ENCODE measurements at places on chromosomes 7 and 10.
A peak's percentile ranks its signal among the peaks of the same experiment; 100 is the strongest.

DNA sequence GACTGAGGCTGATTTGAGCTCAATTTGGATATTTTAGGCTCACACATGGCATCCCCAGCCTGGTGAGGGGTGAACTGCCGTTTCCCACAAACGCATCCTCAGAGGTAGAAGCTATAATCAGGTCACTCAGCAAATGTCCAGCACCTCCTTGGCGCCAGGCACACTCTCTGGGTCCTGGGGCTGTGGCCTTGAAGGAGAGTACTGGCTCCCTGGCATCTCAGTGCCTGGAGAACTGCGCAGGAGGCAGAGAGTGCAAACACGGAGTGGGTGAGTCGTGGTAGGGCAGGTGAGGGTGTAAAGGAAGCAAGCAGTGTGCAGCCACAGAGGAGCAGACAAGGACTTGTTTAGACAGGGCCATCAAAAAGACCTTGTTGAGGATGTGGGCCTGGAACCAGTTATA lies 224.0 kb upstream of the ZNF32 start:
- no peak for DNase-seq

DNA sequence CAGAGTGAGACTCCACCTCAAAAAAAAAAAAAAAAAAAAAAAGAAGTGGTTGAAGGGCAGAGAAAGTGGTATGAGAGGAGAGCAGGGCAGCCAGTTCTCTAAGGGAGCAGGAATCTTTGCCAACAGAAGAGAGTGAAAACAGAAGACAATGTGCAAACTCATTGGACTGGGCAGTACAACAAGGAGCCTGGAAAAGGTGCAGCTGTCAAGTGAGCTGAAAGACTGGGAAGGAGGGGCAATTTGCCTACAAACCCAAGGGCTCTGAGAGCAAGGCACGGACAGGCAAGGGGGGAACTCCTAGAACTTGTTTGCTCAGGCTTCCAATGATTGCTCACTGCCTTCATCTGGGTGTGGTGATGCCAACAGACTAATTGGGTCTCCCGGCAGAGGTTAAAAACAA lies 9.5 kb downstream of the ACTR1A start:
- DNase-seq, result no peak

DNA sequence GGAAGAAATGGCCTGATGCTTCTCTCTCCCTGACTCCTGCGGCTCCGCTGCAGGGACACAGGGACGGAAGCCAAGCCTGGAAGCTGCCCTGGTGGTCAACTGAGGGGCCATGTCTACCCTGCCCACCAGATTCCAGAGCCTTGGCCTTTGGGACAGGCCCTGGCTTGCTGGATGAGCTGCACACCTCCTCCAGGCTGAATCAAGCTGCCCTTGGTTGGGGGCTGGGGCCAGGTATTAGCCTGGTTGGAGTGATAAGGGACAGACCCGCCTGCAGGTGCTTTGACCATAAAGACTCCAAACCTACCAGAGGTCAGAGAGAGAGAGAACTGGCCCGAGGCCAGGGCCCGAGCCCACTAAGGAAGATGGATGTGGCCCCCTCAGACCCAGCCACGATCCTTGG lies 30.1 kb downstream of the CRHR2 start:
- DNase-seq, result no peak

DNA sequence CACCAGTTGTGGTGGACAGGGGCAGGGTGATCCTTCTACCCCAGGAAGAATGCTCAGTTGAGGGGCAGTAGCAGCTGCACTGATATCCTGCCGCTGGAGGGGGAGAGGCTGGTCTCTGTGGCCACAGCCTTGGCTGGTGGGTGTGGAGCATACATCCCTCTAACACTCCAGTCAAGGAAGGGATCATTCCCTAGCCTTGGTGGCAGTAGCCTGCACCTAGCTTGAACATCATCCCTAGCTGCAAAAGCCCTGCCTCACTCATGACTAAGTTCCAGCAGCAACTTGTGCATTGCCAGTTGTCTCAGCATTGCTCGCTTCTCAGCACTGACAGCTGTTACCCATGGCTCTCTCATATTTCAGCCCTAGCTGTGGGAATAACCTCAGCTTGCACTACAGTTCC lies 688.9 kb upstream of the POT1 start:
- DNase-seq, result no peak

DNA sequence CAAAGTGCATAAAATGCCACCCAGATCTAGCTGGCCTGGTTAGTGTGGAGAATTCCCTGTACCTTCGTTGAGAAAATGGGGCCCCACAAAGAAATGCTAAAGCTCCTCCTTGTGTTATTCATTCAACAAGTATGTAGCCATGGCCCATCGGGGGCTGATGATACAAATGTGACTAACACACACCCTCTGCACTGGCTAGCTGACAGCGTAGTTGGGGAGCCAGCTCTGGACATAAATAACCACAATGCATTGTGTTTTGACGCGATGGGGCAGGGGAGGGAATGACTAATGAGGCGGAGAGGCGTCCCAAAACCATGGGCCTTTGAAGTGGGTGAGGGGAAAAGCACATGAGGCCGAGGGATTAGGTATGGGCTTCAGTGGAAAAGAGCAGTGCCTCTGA lies 28.2 kb upstream of the ASL start:
- DNase-seq, result no peak

DNA sequence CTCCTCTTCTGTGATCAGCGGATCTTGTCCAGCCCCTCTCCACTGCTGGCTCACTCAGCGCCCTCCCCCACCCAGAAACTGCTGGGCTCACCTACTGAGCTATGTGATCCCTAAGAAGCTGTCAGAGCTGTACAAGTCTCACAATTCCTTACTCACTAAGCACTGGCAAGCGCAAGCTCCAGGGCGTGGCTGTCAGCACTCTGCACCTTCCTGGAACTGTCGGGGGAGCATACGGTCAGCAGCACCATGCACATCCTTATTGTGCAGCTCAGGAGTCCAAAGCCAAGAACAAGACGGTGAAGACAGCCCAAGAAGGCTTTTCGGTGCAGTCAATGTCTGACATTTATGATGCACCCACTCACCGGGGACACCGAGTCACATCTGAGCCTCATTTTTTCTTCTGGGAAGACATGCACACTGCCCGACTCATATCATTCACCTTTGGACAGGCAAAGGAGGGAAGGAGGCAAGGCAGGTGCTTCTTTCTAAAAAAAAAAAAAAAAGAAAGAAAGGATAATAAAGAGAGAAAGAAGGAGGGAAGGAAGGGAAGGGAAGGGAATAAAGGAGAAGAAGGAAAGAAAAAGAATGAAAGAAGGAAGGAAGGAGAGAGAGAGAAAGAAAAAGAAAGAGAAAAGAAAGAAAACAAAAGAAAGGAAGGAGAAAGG lies 56.3 kb downstream of the ASB13 start:
- DNase-seq, result no peak

GRCh38 chr10:27242473-27242950 lies 1.9 kb upstream of the ACBD5 start:
- DNase-seq, result no peak

DNA sequence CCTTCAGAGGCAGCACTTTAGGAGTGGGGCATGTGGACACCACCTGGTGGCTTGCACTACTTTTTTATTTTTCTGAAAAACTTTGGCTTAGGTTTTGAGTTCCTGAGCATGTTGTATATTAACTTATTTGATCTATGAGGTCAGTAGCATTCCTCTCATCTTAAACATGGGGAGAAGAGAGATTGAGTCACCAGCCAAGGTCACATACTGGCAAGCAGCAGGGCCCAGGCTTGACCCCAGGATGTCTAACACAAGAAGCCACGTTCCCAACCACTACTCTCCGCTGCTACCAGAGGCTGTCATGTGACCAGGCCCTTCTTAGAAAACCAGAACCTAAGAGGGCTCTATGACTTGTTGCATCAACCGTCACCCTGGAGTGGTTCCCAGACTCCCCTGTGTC lies 210.3 kb upstream of the GPR26 start:
- no peak for DNase-seq

- DNase-seq, result no peak
Measured at GRCh38 chr7:133650487-133651300, 397.8 kb downstream of the EXOC4 start.

DNA sequence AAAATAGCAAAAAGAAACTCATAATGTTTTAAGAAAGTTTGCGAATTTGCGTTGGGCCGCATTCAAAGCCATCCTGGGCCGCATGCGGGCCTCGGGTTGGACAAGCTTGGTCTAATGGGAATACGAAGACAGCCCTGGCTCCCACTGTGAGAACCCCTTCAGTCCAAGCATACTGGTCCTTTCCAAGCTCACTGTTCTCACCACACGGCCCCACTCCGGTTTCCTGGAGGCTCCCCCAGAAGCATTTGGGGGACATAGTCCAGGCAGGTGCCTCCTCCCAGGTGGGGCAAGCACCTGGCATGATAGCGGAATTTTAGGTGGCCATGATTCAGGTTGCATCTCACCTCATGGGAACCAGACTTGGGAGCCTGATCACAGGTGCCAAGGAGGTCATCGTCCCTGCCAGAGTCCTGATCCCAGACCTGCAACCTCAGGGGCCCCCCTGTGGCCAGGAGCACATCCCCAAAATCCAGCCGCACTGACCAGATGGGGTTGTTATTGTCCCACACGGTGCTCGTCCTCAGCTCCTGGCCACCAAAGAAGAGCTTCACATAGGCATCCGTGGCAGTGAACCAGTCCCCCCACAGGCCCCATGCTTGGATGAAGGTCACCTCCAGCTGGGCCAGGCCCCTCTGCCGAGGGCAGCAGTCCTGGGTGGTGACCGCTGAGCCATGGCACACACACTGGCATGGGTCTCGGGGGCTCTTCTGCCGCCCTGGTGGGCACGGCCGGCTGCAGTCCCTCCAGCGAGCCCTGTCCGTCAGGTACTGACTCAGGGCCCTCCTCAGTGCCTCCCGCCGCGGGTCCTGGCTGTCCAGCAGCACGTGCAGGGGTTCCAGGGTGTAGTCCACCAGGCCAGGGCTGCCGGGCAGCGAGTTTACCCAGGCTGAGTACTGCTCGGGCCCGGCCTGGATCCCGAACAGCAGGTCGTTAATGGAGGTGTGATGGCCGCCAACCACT lies 4.4 kb downstream of the PRF1 start:
- no peak for DNase-seq

DNA sequence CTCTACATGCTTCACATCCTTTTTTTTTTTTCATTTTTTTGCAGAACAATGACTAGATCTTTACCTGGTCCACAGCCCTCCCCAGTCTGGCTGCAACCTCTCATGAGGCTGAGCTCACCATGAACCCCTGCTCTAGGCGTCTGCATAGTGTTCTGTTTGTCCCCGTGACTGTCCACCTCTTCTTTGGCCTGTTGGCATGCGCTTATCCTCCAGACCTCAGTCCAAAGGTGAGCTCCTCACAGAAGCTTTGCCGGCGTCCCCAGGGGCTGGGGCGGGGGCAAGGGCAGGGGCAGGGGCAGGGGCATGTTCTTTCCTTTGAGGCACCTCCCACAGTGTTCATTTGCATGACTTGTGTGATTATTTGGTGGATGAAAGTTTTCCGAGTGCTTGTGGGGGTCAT lies 218.4 kb upstream of the ZNF32 start:
- no peak for DNase-seq

GRCh38 chr10:29471544-29471859 lies 163.3 kb downstream of the SVIL start:
- DNase-seq, result no peak

DNA sequence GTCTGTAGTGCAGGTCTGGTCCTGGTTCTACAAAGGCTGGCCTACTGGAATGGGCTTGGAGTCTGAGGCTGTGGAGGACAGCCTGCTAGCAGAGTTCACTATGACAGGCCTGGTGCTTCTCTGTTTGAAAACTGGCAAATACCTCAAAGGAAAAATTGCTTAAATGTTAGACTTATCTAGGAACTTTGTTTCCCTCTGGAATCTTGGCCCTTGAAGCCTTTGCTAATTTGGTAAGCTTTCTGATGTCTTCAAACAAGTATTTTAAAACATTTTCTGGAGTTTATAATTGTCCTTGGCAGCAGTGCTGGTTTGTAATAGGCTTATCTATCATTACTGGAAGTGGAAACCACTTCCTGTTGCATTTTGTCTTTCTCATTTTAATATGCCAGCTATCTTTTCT lies 139.7 kb downstream of the TMEM26 start:
- no peak for DNase-seq

DNA sequence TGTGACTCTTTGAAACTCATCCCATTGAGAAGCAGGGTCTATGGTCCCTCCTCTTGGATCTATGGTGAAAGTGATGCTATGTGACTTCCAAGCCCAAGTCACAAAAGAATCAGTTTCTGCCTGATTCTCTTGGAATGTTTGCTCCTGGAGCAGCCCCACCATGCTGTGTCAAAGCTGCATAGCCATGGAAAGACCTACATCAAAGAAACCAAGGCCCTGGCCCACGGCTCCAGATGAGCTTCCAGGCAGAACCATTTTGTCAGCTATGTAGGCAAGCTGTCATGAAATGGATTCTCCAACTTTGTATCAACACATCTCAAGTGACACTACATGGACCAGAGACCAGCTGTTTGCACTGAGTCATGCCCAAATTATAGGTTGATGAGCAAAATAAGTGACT lies 77.0 kb downstream of the AASS start:
- no peak for DNase-seq

GRCh38 chr10:75254739-75255138 lies 19.0 kb upstream of the COMTD1 start:
- DNase-seq, result no peak

DNA sequence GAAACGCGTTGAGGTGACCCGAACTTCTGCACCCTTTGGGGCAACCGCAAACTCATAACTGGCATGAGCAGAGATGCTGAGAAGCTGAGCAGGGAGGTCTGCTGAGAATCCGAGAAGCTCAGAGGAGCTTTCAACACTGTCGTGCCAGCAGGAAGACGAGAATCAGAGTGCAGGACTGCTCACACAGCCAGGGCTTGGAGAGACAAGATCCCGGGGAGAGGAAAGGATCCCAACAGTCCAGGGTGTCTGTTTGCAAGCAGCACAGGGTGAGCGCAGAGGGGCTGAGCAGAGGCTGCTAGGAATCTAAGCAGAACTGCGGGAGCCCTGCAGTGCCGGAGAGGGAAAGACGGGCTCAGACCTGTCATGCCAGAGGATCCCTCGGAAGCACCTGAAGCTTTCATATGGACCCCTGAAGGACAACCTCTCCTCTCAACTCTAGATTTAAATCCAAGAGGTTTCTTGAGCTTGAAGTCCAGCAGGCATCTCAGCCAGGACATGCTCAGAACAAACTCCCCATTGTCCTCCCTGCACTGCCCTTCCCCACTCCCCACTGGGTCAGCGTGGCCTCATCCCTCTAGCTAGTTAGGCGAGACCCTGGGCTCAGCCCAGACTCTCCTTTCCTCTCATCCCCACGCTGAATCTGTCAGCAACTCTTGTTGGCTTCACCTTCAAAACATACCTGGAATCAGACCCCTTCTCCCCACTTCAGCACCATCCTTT lies 40.7 kb downstream of the FOXL3 start:
- DNase-seq, result no peak

DNA sequence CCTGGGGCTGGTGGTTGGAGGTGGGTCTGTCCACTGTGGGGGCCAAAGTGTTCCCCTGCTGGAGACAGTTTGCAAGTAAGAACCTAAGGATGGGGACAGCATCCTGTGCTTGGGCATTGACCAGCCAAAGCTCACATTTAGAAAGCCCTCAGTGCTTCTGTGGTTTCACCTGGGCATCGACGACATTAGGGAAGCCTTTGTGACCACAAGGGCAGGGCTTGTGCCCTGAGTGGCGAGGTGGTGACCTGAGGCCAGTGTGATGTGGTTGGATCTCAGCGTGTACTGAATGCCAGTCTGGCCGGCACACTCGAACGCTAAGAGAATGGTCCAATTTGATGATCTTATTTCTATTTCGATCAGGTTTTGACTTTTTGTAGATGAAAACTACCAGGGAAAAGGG lies 32.1 kb upstream of the SH2B2 start:
- DNase-seq, result no peak

- peak; percentile 51 for DNase-seq
Measured at GRCh38 chr10:116787893-116788665, 45.7 kb upstream of the HSPA12A start.

GRCh38 chr10:35377050-35377728 lies 40.9 kb downstream of the CCNY start:
- no peak for DNase-seq

GRCh38 chr7:100598425-100598824 lies 3.7 kb upstream of the PCOLCE start:
- no peak for DNase-seq
